ENCODE measurements at places on chromosomes 5 and 9. TPM values are rescaled to one million over a fixed set of nuclear protein-coding genes. Genes with fewer than 3 reads are reported as not detected.

Gene DIMT1
- 17.1 TPM for total RNA-seq

Gene SH3TC2
- total RNA-seq = 0.24 TPM

Gene ATP10B
- 10.1 TPM for total RNA-seq

Gene CD74
- total RNA-seq = 1,741 TPM

Gene LAMC3
- total RNA-seq = 0.61 TPM

Gene CER1
- 0.05 TPM for total RNA-seq

Gene IRX2
- total RNA-seq = 0.38 TPM

Gene UBE2D2
- total RNA-seq = 147 TPM

Gene ROPN1L
- total RNA-seq = 0.42 TPM

Gene CNTNAP3
- total RNA-seq = 2.8 TPM

Gene TRPM3
- total RNA-seq = 4.6 TPM

Gene MAMDC2
- 0.47 TPM for total RNA-seq

Gene NR4A3
- 2.4 TPM for total RNA-seq

Gene NMUR2
- total RNA-seq = 0.05 TPM

Gene RPL12
- 2,447 TPM for total RNA-seq

Gene HAND1
- 0.19 TPM for total RNA-seq

DNA sequence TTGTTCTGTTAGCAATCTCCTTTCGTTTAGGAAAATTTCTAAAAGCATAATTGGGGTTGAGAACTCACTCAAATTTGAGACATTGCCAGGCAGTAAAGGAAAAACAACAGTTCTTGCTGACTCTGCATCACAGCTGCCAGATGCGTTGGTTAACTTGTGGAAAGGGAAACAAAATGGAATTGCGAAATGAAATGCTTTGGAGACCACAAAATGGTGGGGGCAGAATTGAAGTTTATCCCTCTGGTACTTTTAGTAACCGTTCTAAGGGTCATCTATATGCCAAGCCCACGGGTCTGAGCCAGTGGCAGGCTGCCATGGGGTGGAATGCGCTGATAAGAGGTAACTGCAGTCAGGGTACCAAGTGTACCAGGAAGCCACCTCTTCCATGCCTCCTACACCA, 28.6 kb upstream of the SELENOP start:
- DNase-seq = no peak

- no peak for DNase-seq
These were observed 413.5 kb downstream of the PLK2 start for GRCh38 chr5:58046371-58046770.

GRCh38 chr5:31453522-31453921, 78.4 kb downstream of the DROSHA start:
- no peak for DNase-seq

DNA sequence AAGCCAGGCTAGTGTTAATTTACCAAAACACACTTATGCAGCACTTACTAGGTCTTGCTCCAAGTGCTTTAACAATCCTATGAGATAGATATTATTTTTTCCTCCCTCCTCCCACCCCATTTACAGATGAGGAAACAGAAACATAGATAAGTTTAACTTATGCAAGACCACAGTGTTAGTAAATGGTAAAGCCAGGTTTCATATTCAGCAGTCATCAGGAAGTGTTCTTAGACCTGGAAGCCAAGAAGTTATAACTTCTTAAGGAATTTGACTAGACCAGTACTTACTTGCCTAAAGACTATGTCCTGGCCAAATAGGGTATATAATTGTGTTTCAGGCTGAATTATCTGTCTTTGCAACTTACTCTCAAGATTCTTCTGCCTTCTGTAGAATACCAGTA, 15.9 kb downstream of the ABHD17B start:
- no peak for DNase-seq

- no peak for DNase-seq
These were observed 54.1 kb downstream of the PWWP2A start for GRCh38 chr5:160064995-160065614.

GRCh38 chr5:132205385-132206125, 22.1 kb downstream of the P4HA2 start:
- DNase-seq = no peak

- no peak for DNase-seq
These were observed 15.2 kb upstream of the HMHB1 start for GRCh38 chr5:143796753-143797152.

DNA sequence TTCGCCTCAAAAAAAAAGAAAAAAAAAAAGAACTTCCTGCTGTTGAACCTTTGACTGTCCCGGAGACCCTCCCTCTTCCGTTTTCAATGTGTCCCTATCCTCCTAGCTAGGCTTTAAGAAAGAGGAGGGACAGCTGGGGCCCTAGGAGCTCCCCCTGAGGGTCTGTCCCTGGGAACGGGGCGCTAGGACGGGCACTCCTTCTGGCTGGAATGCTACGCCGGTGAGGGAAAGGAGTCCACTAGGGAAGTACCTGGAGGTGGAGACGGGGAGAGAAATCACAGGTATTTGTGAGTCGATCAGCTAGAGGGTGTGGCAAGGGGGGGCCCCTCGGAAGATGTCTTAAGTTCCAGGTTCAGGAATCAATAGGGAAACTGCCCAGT, 4.6 kb downstream of the SIT1 start:
- DNase-seq = peak; percentile 42

- no peak for DNase-seq
These were observed 1158.7 kb downstream of the DTWD2 start for GRCh38 chr5:117829646-117830045.

GRCh38 chr5:123882965-123883345, 371.0 kb downstream of the CSNK1G3 start:
- DNase-seq = no peak

GRCh38 chr9:95130484-95130883, 187.0 kb downstream of the FANCC start:
- DNase-seq = no peak

GRCh38 chr5:157388111-157388710, 71.8 kb upstream of the NIPAL4 start:
- no peak for DNase-seq

- DNase-seq = no peak
These were observed 77.7 kb downstream of the EBF1 start for GRCh38 chr5:159021901-159022556.

GRCh38 chr5:151896031-151896691, 28.5 kb downstream of the GLRA1 start:
- DNase-seq = no peak

DNA sequence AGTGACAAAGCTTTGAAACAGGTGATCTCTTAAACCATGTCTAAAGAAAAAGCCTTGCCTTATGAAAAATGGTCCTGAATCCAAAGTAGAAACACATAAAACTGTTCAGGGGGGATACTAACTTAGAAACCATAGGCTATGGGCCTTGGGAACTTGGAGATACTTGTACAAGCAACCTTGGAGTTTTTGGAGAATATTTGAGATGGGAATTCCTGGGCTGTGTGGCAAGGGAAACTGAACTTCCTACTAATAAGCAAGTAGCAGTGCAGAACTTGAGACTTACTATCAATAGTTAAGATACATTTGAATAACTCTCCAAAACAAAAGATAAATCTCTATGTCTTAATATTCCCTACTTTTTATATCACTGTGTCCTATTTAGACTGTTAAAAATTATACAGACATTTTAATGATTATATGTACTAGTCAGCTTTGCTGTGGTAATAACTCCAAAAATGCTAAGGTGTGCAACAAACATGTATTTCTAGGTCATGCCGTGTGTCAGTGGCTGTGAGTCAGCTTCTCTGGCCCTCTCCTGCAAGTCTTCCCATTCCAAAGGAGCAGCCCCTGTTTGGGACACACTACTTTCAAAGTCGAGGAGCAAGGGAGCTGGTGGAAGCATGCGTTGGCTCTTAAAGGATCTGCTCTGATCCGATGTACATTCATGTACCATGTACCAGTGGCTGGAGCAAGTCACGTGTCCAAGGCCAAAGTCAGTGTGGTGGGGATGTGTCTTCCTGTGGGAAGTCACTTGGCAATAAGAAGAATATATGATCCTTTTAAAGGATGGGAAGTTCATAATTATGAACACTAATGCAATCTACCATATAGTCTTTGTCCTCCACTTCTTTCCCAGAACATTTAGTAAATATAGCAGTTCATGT, 39.6 kb downstream of the SNX30 start:
- no peak for DNase-seq

DNA sequence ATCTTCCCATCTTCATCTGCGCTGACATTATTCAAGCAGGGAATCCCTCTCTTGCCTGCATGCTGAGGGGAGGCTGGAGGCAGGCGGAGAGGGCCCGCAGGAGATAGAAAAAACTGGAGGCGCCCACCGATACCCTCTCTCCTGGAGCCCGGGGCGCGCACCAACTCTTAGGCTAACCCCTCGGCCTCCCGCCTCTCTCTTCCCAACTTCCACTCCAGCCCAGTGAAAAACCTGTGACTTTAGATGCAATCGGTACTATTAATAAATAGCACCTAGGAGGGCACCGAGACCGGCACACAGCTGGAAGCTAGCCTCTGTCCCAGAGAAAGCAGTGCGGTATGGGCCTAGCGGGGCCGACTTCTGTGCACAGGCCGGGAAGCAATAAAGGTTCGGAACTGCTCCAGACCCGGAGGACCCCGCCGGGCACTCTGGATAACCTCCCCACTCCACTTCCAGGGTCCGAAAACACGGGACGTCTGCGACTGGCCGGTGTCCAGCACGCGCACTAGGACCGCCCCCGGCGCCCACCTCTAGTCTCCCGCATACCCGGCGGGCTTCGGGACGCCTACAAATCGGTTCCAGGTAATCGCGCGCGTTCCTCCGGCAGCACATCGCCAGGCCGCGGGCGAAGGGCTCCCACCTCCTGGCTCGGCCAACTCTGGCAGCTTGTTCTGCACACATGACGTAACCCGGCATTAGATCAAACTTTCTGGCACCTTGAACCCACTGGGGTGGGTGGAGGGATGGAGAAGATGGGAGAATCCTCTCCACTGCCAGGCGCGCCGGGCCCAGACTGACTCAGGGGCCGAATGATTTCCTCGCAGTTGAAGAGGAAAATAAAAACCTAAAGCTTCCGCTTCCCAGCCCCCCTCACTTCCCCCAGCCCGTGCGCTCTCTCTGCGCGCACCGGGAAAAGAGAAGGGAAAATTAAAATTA, 1.4 kb downstream of the EFNA5 start:
- DNase-seq = no peak

- no peak for DNase-seq
These were observed 159.3 kb downstream of the DMAC1 start for GRCh38 chr9:7640231-7640630.

DNA sequence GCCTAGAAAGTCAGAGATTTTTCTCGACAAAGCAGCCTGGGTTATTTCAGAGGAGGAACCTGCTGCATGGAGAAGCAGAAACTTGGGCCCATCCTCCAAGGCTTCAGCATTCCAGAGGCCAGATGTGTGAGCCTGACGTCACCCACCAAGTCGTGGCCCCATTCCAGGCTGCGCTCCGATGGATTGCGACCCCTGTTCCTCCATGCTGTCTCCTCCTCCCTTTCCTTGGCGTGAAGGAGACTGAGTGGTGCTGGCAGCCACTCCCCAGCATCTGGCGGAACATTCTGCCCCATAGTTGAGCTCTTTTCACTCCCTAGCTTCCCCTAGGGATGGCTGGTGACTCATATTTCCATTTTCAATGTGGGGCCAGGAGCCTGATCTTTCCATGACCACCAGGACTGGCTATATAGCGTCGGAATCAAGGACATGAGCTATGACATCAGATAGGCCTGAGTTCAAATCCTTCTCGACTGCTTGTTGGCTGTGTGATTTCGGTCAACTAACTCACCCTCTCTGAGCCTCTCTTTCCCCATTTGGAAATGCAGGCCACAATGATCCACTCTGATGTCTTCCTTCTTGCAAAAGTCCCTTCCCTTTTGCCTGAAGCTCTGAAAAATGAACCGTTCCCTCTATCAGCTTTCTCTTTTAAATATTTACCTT, 24.5 kb upstream of the DUSP1 start:
- no peak for DNase-seq

- no peak for DNase-seq
These were observed 37.2 kb downstream of the MARVELD2 start for GRCh38 chr5:69451941-69452647.

GRCh38 chr5:60597572-60598320, 102.2 kb downstream of the DEPDC1B start:
- DNase-seq = peak; percentile 21

GRCh38 chr5:109700516-109701153, 10.9 kb downstream of the MAN2A1 start:
- DNase-seq = no peak

DNA sequence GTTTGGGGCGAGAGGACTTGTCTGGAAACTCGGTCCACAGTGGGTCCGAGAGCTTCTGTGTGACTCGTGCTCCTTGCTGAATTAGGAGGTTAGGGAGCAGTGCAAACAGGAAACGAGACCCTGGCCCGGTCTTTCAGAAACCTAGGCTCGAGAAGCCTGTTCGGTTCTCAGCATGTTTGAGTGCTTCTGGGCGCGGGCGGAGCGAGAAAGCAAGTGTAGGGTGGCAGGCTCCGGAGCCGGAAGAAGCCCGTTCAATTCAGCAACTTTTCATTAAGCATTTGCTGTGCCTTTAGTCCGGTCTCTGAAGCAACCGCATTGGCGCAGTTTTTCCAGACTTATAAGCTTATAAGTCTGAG, 547 bp downstream of the CLTA start:
- DNase-seq = peak; percentile 31

- no peak for DNase-seq
These were observed 50.0 kb downstream of the MFAP3 start for GRCh38 chr5:154088801-154089200.

GRCh38 chr5:106134549-106134948, 1536.2 kb downstream of the EFNA5 start:
- no peak for DNase-seq
